ENCODE measurements at places on chromosomes 2 and 18. TPM values are rescaled to one million over a fixed set of nuclear protein-coding genes. Genes with fewer than 3 reads are reported as not detected.

Gene PTPN4
- total RNA-seq, result 85.0 TPM

Gene MC4R
- total RNA-seq, result not detected

Gene LRRC30
- total RNA-seq, result not detected

Gene MAP3K19
- not detected for total RNA-seq

Gene FMNL2
- 1.2 TPM for total RNA-seq

Gene KCNF1
- not detected for total RNA-seq

Gene TPRKB
- 21.4 TPM for total RNA-seq

Gene AGBL5
- total RNA-seq, result 8.9 TPM

Gene DUSP2
- 891 TPM for total RNA-seq

Gene TLX2
- total RNA-seq, result 0.10 TPM

Data from mononuclear cell (primary cell).